Thoracic aorta (tissue), 2 donors: ENCODE measurements at places on chromosomes 1 and 21.

DNA sequence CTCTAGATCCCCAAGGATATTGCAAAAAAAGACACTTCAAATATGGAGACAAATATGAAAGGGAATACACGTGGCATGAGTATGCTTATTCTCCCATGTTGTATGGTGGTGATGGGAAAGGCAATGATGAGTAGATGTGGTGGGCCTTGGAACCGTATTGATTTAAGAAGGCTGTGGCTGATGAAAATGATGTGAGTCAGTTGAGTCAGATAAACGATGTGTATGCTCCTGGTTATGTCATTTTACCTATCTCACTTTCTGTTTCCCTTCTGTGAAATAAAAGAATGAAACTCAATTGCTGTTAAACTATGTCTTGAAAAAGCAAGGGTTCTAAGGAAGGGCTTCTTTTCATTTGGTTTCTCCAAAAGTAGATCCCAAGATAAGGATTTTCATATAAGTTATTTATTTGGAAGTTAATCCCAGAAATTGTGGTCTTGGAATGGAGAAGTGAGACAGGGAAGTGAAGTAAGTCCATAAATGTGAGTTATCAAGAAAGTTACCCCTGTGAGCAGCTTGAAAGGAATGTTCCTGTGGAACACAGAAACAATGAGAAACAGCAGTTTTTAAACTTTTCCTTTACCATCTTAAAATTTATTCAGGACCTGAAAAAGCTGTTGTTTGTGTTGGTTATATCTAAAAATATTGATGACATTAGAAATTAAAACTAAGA, 292.0 kb downstream of the DUSP10 start:
- no peak for DNase-seq

DNA sequence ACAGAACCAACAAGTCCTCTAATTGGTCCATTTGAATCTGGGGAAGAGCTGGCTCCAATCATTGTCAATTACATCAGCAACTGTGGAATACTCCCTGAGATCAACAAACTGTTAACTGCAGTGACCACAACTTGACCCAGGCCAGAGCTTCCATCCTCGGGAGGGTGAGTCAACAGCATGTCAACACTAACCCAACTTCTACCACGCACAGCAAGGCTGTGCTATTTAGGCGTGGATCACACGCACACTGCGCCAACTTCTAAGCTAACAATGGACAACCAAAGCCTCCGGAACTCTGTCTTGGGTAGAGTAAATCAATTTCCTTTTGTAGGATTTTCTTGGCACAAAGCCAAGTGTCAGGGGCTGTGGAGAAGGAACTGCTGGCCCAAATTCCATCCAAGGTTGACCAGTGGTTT, 30.4 kb downstream of the APP start:
- DNase-seq = no peak

DNA sequence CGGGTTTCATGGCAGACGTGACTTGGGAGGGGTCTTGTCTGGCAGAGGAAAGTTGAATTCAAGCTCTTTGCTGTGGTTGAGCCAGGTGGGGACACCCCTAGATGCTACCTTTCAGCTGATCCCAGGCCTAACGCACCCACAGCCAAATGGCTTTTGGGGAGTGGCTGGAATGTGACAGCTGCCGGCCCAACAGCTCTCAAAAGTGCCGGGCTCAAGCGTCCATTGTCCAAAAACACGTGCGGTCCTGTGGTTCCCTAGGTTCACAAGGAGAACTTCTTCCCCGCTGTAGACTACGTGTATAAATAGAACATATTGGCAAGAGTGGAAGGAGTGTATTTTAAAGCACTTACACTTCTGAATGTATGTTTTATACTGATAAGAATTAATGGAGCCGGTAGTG, 87.1 kb upstream of the ARHGEF16 start:
- DNase-seq = no peak

- no peak for DNase-seq
Measured at GRCh38 chr1:75426688-75427087, 184.2 kb downstream of the SLC44A5 start.

DNA sequence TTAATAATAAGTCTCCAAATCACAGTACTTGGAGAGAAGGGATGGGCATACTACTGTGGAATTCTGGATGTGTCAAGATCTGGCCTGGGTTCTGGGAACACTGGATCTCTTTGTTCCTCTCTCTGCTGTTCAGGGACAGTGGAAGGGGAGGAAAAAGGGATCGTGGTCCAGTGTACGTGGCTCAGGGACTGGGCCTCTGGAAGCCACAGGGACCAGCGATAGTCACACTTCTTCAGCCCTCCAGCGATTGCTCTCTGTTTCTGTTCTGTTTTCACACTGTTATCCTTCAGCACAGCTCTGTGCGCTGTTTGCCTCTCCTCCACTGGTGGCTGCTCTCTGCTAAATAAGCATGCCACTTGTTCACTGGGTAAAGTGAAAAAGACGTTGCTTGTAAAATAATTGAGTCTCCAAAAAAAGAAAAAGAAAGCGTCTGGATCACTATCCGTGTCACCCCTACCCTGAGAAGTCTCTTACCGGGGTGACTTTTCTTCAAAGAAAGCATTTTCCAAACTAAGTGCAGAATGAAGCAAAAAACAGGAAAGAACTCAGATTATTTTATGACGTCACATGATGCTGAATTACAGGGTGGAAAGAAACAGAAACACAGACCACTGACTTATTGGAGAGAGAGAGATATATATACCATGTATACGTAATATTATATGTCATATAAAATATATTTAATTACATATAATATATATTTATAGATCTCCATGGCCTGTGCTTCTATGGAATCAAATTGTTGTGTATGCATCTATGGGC, 279.4 kb downstream of the RGS7 start:
- no peak for DNase-seq

DNA sequence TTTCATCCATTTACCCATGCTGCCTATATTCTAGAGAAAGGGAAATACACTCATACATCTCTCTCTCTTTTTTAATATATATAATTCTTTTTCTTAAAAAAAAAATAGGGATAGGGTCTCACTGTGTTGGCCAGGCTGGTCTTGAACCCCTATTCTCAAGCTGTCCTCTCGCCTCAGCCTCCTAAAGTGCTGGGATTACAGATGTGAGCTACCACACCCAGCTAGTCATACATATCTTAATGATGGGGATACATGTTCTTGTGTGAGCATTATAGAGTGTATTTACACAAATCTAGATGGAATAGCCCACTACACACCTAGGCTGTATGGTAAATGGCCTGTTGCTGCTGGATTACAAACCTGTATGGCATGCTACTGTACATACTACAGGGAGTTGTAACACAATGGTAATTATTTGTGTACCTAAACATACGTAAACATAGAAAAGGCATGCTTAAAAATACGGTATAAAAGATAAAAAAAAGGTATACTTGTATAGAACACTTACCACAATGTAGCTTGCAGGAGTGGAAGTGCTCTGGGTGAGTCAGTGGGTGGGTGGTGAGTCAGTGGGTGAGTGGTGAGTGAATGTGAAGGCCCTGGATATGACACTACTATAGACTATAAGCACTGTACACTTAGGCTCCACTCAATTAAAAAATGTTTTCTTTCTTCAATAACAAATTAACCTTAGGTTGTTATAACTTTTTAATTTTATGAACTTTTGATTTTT, 72.9 kb downstream of the IVNS1ABP start:
- no peak for DNase-seq
